Amniotic stem cell (primary cell): ENCODE measurements at places on chromosomes 11 and 22.

GRCh38 chr11:44171518-44171917, 76.0 kb downstream of the EXT2 start:
- DNase-seq = no peak

DNA sequence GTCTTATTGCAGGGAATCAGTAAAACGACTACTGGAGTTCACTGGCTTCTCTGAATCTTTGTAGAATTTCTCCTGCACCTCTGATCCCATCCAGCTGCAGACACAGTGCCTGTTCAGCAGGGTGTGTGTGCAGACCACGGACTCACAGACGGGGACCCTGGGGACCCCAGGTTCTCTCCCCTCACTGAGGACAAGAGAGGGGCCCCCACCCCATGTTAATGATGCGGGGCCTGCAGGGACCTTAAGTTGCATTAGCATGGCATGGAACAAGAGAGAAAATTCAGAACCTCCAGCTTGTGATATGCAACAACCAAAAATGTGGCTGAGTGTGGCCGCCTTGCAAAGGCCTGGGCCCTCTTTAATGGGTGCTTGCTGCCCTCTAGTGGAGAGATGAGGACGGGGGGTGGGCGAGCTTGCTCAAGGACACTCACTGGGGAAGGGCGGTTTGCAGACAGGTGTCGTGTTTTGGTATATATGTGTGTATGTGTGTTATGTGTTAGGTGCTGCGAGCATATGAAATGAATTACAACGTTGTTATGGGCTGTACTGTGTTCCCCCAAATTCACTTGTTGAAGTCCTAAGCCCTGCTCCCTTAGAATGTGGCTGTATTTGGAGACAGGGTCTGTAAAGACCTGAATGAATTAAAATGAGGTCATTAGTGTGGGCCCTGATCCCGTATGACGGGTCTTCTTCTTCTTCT, 84.4 kb upstream of the SEPTIN5 start:
- peak; percentile 60 for DNase-seq

DNA sequence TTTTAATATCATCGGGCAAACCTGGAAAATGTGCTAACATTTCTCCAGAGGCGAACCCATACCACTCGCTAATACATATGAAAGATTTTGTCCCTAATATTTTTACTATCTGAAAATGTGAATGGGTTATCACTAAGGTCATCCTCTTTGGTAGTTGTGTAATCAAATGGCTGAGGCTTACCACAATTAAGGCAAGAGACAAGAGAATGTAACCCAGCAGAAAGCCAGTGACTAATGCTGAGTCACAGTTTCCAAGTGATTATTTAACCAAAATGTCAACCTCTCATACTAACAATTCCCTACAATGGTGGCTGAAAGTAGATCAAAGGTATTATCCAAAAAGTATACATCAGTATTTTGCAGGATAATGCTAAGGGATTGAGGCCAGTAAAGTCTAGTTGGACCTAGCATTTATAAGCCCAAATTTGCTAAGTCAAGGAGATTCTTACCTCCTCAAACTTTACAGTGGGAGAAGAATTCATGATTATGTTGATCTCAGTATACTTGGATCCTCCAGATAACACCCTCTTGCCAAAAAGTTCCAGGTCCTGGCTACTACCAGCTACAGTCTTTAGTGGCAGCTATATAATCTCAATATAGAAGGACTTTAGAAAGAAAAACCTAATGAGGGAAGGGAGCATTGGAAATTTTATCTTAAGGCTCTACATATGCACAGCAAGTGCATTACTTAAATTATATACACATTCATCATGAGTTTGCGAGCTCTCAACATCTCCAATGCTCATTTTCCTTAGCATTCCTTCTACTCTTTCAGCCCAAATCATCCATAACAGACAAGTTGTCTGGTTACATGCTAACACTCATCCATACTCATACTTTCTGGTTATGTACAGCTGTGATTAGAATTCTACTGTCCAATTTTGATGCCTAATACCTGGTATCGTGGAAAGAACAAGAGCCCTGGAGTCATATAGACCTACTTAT, 25.4 kb downstream of the SIK3 start:
- peak; percentile 63 for DNase-seq

- no peak for DNase-seq
Measured at GRCh38 chr11:125903711-125904659, at the start of gene DDX25. TSS of gene DDX25 (plus strand) at chr11:125904508. CDS start at chr11:125904518, 10 bp downstream.

DNA sequence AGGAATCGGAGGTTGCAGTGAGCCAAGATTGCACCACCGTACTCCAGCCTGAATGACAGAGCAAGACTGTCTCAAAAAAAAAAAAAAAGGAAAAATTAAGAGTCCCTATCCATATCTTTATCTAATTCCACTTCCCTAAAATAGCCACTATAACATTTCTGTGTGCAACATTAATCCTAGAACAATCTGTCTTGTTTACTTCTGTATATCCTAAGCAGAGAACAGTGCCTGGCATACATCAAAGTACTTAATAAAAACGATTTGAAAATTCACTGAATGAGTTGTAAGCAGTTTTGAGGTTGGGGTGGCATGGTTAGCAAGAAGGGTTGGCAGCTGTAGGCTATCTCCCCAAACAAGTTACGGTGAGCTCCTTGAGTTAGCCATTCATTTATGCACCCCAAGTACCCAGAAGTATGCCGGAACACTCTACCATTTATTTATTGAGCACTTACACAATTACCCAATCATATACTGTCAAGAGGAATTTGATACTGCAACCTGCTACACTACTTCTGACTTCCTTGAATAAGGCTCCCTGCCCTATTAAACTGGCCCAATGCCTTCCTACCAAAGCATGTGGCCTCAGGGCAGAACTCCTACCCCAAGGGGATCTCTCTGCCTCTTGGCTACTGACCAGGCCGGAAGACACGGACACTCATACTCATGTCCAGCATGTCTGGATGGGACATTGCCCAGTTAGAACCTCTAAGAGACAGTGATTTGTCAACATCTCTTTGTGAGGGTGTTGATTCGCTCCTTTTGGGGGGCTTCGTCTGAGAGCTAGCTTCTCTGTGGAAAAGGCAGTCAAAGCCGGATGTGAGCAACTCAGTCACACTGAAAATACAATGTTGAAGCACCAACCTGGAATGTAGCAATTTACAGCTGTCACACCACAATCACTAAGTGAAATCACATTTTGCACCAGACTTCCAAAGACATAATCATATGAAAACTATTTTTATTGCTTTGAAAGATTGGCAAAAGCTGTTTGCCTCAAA, 16.3 kb upstream of the TMEM41B start:
- DNase-seq = peak; percentile 45

DNA sequence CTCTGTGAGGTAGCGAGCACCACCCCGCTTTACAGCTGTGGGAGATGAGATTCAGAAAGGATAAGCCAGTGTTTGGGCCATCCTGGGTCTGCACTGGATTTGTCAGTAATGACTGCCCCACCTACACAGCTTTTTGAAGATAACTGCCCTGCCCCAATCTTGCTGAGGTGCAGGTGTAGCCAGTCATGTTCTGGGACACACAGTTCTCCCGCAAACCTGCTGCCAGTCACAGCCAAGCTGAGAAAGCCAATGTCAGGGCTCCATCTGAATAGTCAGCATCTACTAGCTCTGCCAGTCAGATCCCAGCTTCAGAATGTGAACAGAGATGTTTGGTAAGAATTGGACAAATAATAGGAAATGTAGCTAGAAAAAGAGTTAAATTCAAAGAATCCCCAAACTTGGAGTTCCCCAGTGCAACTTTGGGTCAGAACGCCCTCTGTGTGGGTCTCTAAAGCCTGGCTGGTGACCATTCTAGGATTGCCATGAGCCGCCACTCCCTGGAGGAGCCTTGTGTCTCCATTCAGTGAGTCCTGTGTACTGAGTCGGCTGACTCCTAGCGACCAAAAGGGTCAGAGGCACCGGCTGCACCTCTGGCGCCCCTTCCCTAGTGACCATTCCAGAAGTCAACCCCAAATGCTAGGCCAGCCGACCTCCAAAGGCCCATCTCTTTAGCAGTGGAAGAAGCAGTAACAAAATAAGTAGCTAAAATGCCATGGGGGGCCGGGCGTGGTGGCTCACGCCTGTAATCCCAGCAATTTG, 2.4 kb upstream of the MB start:
- no peak for DNase-seq

DNA sequence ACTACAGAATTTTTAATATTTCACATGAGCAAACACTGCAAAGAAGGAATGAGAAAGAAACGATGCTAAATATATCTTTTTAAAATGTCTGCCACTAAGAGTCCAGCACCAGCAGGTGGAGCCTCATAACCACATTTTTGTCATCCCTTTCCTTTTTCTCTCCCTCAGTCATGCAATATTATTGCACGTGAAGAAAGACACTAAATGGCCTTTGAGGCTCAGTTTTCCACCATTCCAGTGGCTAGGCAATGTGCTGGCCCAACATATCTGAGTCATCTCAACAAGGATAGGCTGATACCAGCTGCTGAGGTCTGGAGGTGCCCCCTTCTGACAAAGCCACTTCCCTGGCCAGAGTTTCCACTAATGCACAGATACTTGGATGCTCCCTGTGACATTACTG, 1.8 kb downstream of the ALKBH8 start:
- DNase-seq = no peak

GRCh38 chr11:18773104-18773503, 18.5 kb downstream of the PTPN5 start:
- no peak for DNase-seq

- no peak for DNase-seq
Measured at GRCh38 chr11:100581318-100581717, 105.8 kb upstream of the ARHGAP42 start.

DNA sequence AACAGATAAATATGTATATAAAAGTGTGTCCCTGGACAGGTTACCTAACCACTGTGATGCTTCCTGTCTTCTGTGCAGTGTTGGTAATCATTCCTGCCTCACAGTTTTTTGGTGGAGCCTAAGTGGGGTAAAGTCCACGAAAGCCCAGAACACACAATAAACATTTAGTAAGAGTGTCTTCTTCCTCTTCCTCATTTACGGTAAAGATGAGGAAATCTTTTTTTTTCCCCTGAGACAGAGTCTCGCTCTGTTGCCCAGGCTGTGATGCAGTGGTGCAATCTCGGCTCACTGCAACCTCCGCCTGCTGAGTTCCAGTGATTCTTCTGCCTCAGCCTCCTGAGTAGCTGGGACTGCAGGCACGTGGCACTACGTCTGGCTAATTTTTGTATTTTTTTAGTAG, 117.1 kb downstream of the LDLRAD3 start:
- DNase-seq = no peak

DNA sequence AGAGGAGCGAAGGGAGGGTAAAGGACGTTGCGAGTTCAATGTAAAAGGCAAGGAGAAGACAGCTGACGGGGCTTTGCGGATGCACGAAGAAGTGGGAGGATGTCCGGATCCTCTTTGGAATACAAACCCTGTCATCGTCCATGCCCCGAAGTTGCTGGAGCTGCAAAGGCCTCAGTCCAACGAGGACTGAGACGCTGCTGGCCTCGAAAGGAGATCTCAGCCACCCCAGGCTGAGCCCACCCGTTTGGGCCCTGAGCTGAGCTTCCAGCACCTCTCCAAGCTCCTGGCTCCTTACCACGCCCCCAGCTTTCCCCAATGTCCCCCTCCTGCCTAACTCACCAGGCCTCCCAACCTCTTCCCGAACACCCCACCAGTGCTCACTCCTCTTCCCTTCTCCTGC, 46.1 kb upstream of the PHF21B start:
- DNase-seq = no peak

DNA sequence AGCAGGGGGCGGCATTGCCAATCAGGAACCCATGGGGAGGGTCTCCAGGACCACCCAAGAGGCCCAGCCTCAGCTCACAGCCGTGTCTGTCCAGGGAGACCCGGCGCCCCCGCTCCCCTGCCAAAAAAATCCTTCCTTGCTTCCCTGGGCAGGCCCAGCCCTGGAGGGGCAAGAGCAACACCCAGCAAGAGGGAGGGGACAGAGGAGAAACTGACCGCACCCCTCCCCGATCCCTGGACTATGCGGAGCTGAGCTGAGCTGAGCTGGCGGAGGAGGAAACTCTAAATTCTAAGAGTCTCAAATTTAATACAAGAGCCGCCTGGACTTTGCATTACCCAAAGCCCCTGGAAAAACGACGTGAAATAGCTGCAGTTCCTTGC, 52.0 kb upstream of the SHISAL1 start:
- no peak for DNase-seq

- peak; percentile 15 for DNase-seq
Measured at GRCh38 chr11:124758355-124759265, 3.5 kb downstream of the ESAM start.

GRCh38 chr11:8068605-8069221, 12.3 kb upstream of the TUB start:
- peak; percentile 40 for DNase-seq

- no peak for DNase-seq
Measured at GRCh38 chr11:131194726-131195125, 175.7 kb upstream of the NTM start.

DNA sequence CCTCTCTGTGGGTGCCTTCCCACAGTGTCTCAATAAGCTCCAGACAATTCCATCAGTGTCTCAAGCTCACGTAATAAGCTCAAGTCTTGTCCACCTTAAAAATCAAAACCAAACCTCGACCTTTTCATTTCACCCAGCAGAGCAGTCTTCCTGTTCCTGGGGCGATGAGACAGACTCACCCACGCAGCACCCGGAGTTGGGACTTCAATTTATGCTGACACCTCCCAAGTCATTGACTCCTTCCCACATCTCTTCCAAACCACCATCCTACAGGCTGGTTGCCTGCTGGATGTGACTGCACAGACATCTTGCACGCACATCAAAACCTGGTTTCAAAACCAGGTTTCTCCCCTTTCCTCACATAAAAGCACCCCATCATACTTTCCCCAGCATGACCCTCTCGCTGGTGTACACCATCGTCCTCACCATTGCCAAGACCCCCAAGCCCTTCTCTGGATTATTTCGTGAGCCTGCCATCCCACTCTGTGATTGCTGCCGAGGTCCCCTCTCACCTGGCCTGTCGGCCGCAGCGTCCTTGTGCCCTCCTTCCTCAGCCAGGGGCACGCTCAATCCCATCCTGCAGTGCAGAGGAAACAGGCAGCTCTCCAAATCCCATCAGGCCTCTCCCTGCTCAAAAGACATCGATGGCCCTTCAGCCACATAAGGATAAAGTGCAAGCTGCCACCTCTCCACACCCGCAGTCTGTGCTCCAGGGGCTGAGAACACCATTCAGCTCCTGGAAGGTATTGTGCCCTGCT, 45.1 kb upstream of the FBXO3 start:
- DNase-seq = no peak

GRCh38 chr11:119103793-119104192, 2.1 kb upstream of the DPAGT1 start:
- DNase-seq = no peak

- no peak for DNase-seq
Measured at GRCh38 chr22:36897611-36898010, 15.8 kb upstream of the CSF2RB start.

GRCh38 chr11:94933223-94934130, 39.9 kb downstream of the CWC15 start:
- peak; percentile 90 for DNase-seq

DNA sequence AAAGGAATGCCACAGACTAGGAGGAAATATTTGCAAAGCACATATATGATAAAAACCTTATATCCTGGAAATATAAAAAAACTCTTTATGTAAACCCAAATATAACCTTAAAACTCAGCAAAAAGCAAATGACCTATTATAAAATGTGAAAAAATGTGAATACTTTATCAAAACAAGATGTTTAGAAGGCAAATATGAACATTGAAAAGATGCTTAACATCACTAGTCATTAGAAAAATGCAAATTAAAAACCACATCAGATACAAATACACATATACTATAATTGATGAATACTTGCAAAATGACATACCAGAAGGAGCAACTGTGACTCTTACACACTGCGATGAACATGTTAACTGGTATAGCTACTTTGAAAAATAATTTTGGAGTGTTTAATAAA, 511.2 kb upstream of the LRRC4C start:
- DNase-seq = no peak

GRCh38 chr11:115452241-115452640, 52.0 kb downstream of the CADM1 start:
- no peak for DNase-seq
